ENCODE measurements at places on chromosomes 6 and 20.

DNA sequence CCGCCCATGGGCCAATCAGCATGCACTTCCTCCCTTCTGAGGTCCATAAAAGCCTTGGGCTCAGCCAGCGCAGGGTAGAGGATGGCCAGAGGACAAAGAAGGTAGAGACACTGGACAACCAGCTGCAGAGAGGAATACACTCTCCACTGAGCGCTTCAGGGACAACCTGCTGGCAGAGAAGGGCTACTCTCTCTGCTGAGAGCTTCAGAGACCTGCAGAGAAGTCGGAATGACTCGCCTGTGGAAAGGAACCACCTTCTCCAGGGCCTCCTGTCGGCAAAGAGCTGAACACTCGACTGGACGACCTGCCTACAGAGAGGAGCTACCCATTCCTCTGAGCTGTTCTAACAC is 31.4 kb upstream of the SLA2 start:
- DNase-seq = no peak

GRCh38 chr20:23889775-23890187 is 10.2 kb upstream of the CST5 start:
- peak; percentile 70 for DNase-seq

DNA sequence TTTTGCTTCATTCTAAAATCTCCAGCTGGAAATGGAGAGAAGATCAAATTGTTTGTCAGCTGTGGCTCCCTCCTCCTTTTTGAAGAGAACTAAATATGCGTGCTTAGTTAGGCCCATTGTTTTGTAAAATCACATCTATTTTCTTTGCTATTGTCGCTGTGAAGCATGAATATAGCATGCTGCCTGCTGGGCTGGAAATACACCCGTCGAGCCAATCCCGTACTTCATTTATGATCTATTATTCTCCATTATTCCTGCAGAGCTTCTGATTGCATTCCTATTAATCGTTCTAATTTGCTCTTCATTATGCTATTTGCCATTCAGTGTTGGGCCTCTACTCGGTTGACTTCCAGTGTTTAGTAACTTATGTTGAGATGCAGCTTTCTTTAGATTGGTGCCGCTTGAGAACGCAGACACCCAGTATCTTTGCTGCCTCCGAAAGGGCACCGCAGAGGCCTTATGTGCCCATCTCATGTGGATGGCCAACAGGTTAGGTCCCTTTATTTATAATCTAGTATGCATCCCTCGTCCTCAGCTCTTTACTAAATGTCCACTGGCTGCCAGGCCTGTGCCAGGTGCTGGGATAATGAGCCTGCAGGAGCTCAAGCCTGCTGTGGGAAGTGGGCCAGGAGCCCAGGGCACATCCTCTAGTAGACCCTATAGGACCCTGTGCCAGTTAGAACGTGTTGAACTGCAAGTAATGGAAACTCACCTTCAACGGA is 45.6 kb downstream of the FAM50B start:
- no peak for DNase-seq

DNA sequence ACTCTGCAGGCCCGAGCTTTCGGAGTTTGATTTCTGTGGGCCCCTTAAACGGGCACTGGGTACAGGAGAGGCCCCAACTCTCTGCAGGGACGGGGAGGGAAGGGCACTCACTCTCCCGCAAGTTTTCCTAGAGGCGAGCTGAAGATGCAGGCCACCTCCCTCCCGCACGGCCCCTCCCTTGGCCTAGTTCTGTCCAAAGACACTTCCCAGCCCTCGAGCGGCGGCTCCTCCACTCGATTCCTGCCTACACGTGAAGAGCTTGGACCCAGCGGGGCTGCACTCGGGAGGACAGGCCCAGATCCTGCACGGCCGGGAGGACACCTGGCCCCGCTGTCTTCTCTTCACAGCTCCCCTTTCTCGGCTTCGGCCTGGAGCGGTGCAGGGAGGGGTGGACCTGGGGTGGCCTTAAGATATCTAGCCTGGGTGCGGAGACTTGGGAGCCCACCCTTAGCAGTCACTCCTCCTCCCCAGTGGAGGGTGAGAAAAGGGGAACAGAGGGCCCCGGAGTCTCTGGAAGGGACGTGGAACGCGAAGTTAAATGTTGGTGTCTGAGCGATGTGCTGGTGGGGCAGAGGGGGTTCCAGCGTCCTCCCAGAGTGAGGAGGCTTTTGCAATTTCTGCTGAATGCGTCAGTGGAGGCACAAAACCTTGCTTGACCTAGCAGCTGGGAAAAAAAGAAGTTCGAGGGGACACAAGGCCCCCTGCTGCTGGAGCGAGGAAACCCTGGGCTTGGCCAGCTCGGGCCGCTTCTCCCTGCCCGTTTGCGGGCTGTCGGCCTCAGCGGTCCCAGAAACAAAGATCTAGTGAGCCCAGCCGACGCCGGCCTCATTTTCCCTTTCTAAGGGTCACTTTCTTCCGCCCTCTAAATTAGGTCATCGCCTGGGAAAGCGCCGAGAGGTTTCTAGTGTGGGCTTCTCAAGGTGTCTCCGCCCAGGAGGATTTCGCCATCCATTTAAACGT is 4.9 kb downstream of the OLIG3 start:
- DNase-seq = no peak

GRCh38 chr6:166560222-166560621 is 26.3 kb downstream of the RAMACL start:
- no peak for DNase-seq

- no peak for DNase-seq
Measured at GRCh38 chr20:45313943-45314342, 5.8 kb upstream of the MATN4 start.

DNA sequence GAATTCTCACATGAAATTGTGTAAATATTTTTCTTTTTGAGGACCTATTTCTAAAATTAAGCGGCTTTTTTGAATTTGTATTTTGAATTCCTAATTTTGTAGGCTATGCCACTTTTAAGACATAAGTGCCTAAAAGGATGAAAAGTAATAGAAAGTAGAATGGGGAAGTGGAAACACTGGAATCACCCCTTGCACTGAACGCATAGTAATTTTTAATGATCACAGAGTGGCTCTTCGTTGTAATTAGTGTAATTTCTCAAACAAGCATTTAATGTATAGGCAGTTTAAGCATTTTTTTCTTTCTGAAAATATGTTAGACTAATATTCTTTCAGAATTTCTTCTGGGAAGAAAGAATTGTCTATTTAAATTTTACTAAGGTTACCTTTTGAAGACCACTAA is 73.2 kb downstream of the ARID1B start:
- no peak for DNase-seq

DNA sequence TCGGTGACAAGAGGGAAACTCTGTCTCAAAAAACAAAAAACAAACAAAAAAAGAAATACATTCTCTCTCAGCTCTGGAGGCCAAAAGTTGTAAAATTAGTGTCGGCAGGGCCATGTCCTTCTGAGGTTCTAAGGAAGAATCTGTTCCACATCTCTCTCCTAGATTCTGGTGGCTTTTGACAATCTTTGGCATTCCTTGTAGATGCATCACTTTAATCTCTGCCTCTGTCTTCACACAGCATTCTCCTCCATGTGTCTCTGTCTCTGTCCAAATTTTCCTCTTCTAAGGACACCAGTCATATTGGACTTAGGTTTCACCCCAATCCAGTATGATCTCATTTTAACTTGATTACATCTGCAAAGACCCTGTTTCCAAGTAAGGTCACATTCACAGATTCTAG is 9.1 kb downstream of the PPP2R5D start:
- DNase-seq = no peak

DNA sequence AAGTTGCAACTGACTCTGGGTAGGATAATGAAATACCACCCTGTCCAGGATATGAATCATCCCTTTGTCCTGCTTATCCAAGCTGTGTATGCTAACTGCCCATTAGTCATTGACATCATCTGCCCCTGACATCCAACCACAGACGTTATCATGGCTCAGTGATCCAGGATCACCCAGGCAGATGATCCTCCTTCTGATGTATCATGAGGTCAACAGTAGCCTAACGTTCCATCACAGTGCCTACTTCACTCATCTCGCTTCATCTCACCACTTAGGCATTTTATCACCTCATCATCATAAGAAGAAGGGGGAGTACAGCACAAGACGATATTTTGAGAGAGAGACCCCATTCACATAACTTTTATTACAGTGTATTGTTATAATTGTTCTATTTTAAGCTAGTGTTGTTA is 13.4 kb upstream of the BTN3A2 start:
- peak; percentile 77 for DNase-seq

GRCh38 chr6:146913842-146914488 is 290.3 kb upstream of the STXBP5 start:
- peak; percentile 96 for DNase-seq

DNA sequence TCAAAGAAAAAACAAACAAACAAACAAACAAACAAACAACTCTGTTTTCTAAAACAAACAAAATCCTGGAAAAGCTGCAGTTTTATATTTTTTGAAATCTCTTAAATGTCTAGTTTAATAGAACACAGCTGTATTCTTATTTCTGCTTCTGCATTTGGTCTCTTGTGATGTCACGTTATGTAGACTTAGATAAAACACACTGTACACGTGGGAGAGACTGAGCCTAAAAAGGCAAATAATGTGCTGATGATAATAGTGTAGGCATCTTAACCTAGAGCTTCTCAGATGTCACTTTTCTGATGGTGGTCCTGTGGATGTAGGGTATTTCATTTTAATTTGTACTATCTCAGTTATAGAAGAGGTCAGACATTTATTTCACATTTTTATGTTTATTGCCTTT is 261.7 kb downstream of the UTRN start:
- no peak for DNase-seq

DNA sequence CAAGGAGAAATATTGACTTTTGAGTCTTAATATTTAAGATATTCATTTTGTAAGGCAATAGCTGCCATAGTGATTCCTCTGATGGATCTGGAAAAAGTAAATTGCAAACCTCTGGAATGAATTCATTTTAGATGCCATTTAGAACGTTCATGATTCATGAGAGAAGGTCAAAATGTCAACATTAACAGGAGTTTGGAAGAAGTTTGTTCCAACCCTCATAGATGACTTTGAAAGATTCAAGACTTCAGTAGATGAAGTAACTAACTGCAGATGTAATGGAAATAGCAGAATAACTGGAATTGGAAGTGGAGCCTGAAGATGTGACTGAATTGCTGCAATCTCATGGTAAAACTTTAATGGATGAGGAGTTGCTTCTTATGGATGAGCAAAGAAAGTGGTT is 100.9 kb upstream of the CCN2 start:
- no peak for DNase-seq

GRCh38 chr20:57712851-57713504 is 3.2 kb upstream of the PMEPA1 start:
- DNase-seq = no peak

DNA sequence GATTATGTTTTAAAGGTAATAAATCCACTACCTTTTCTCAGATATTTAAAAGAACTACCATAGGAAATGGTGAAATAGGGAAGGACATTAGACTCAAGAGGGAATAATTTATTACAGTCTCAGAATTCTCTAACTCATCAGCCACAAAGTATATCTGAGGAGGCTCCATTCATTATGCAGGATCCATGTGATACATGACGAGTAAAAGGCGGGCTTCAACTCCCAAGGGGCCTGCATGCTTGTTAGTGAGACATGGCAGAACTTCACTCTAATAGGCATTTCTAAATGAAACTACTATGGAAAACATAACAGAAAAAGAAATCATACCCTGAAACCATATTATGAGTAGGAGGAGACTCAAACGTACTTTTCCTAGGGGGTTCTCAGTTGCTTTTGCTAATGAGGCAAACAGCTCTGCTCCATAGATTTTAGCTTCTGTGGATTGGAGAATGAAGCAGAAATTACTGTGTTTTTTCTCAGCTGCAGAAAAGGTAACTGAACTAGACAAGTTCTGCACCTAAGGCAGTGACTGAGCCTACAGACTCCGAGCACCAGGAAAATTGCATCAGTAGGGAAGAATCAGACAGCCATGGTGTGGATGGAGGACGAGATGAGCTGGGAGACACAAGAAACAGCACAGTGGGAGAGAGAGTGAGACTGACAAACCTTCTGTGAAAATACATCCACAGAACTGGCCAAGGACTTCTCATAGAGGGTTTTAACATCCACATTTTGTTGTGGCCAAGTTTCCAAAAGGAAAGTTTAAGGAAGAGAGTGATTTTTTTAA is 254.6 kb upstream of the PRDM1 start:
- no peak for DNase-seq
